ENCODE measurements at places on chromosomes 11 and 22. TPM values are rescaled to one million over a fixed set of nuclear protein-coding genes. Genes with fewer than 3 reads are reported as not detected.

- H3K27me3 ChIP-seq = peaks cover 4% of the 10 kb centered on the region
- H3K36me3 ChIP-seq = no peaks in the 10 kb centered on the region
- no peak overlapping the region for H3K4me3 ChIP-seq
- DNase-seq = peak; percentile 32
- no peak overlapping the region for H3K27ac ChIP-seq
Measured at GRCh38 chr11:134515081-134515960, 103.3 kb upstream of the B3GAT1 start.

DNA sequence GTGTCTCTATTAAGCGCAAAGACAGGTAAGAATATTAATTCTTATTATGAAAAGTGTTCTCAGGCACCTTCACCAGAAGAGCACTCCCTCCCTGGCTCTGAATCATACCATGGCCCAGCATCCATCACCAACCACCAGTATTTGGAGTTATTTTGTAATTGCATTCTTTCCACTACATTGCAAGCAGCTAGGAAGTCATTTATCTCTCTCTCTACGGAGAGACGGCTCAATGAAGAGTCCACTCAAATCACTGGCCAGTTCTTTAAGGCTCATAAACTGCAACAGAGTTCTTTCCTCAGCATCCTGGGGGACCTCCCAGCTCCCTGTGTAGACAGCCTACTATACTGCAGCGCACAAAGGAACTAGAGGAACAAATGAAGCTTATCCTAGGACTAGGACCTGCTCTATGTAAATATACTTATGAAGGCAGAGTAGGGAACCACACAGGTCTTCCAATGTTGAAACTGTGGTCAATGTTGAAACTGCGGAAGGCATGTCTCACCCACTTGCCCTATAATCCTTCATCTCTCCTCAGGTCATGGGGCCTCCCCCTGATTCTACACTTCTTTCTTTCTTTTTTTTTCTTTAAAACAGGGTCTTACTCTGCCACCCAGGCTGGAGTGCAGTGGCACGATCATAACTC, 63.4 kb downstream of the AAMDC start:
- DNase-seq = no peak
- peaks cover 28% of the 10 kb centered on the region for H3K36me3 ChIP-seq
- H3K4me3 ChIP-seq = no peak overlapping the region
- no peaks in the 10 kb centered on the region for H3K27me3 ChIP-seq

The SULT4A1 gene
- 12.7 TPM for total RNA-seq

- no peak for DNase-seq
- H3K27ac ChIP-seq = no peak overlapping the region
- no peak overlapping the region for H3K4me3 ChIP-seq
Measured at GRCh38 chr11:124610295-124610694, 933 bp upstream of the PANX3 start.

GRCh38 chr22:33418484-33418883, 360.3 kb upstream of the SYN3 start:
- no peaks in the 10 kb centered on the region for H3K36me3 ChIP-seq
- DNase-seq = no peak
- peaks cover 3% of the 10 kb centered on the region for H3K4me1 ChIP-seq
- H3K27ac ChIP-seq = no peak overlapping the region
- no peaks in the 10 kb centered on the region for H3K27me3 ChIP-seq

DNA sequence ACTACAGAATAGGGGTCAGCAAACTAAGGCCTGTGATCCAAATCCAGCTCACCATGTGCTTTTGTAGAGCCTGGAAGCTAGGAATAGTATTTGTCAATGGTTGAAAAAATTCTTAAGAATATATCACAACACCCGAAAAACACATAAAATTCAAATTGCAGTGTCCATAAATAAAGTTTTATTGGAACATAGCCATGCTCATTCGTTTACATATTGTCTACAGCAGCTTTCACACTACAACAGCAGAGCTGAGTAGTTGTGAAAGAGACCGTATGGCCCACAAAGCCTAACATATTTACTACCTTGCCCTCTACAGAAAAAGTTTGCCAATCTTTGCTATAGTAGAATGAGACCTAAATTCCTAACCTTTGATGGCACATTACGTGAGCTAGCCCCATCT, 125.7 kb downstream of the CADM1 start:
- no peaks in the 10 kb centered on the region for H3K4me1 ChIP-seq
- peaks cover 4% of the 10 kb centered on the region for H3K36me3 ChIP-seq
- no peak for DNase-seq
- H3K4me3 ChIP-seq = no peak overlapping the region
- no peaks in the 10 kb centered on the region for H3K27me3 ChIP-seq
- H3K27ac ChIP-seq = no peak overlapping the region

- H3K27ac ChIP-seq = no peak overlapping the region
- H3K27me3 ChIP-seq = peaks cover 6% of the 10 kb centered on the region
- H3K4me3 ChIP-seq = no peak overlapping the region
- H3K36me3 ChIP-seq = no peaks in the 10 kb centered on the region
- H3K4me1 ChIP-seq = no peaks in the 10 kb centered on the region
- DNase-seq = no peak
Measured at GRCh38 chr11:11816511-11817314, 25.1 kb upstream of the USP47 start.

The PATE4 gene
- not detected for total RNA-seq

DNA sequence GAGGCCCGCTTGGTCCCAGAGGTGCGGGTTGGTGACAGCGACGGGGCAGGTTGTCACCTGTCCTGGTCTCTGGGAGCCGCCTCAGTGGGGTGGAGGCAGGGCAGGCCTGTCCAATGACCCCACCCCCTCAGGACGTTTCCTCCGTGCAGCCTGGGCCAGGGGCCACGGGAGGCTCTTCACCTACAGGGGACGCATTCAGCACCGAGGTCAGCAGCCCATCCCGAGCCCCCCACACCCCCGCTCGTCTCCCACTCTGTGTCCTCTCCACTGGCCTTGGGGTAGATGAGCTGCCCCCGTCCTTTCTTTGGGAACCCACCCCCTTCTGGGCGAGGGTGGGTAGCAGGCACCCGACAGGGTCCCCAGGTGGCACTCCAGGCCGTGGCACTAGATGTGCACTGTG, 35.7 kb downstream of the BRSK2 start:
- no peak overlapping the region for H3K27ac ChIP-seq
- DNase-seq = no peak

The DKK3 gene
- 18.8 TPM for total RNA-seq

DNA sequence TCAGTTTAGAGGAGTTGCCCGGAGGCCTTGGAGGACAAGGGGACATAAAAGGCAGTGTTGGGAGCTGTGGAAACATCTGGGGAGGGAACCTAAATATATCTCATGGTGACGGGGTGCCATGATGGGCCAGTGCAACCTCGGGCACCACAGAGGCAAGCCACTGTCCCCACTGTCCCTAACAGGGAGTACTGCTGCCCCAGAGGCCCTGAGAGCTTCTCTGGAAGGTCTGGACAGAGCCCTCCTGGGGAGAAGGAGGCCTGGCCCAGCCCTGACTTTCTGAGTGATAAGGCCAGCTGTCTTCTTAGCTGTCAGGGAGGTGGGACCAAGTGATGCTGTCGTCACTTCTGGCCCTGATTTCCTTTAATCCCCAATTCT, 5.5 kb upstream of the P2RY6 start:
- no peak for DNase-seq
- H3K27ac ChIP-seq = no peak overlapping the region
- no peaks in the 10 kb centered on the region for H3K36me3 ChIP-seq
- no peak overlapping the region for H3K4me3 ChIP-seq
- H3K27me3 ChIP-seq = peaks cover 32% of the 10 kb centered on the region

- no peak for DNase-seq
- peaks cover 10% of the 10 kb centered on the region for H3K36me3 ChIP-seq
- peak overlapping the region; percentile 99 for H3K4me3 ChIP-seq
- H3K27me3 ChIP-seq = no peaks in the 10 kb centered on the region
Measured at GRCh38 chr22:36027935-36028645, 534 bp downstream of the RBFOX2 start.

DNA sequence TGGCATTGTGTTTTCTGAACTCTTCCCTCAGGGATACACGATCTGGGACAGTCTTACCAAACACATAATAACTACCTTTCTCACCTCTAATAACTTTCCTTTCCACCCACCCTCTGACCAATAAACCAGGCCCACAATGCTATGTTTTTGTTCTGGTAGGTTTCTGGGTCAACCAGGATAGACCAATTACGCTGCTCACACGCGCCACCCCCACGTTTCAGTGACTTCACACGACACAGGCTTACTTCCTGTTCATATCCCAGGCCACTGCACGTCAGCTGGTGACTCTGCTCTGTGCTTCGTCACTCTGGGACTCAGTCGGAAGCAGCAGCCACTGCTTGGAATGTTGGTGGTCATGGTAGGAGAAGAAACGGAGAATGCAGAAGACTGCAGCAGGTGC, 2.5 kb downstream of the KRTAP5-4 start:
- H3K36me3 ChIP-seq = no peaks in the 10 kb centered on the region
- DNase-seq = no peak
- no peak overlapping the region for H3K4me3 ChIP-seq
- H3K27me3 ChIP-seq = peaks cover 4% of the 10 kb centered on the region

DNA sequence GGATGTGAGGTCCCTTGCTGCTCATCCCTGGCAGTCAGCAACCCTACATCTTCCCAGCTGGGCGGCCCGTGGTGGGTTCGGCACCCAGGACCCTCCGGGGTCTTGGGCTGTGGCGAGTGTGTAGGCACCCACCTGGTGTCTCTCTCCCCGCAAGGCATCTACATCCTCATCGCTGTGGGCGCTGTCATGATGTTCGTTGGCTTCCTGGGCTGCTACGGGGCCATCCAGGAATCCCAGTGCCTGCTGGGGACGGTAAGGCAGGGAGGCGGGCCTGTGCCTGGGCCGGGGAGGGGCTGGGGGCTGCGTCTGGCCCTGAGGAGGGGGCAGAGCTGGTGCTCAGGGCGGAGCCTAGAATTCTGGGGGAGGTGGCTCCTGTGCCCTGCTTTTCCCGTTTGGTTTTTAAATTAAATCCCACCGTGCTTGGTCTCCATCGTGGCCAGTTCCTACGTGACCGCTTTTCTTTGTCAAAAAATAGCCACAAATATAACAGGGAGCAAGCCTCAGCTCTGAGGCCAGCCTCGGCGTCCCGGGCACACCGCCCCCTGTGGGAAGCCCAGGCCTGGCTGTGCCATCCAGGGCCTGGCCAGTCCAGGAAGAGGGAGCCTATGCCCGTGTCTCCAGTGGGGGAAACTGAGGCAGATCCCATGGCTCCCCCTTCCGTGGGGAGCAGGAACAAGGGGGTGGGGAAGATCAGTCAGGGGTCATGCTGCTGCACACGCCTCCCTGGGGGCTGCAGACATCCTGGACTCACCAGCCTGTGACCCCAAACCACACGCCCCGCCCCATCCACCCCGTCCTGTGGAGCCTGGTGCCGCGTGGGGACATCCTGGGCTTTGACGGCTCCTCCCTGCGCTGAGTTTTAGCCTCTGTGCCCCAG, 6.4 kb upstream of the TSSC4 start:
- no peak overlapping the region for H3K4me3 ChIP-seq
- DNase-seq = no peak
- H3K4me1 ChIP-seq = no peaks in the 10 kb centered on the region

GRCh38 chr22:28146401-28147314, 227.6 kb upstream of the PITPNB start:
- H3K27ac ChIP-seq = no peak overlapping the region
- no peaks in the 10 kb centered on the region for H3K36me3 ChIP-seq
- H3K4me1 ChIP-seq = no peaks in the 10 kb centered on the region
- no peak for DNase-seq
